Activated CD4-positive, alpha-beta T cell treated with anti-CD3 and anti-CD28 coated beads, Interleukin-10, Interleukin-2, amounts not matched to agents 100 ng/mL and 50 ng/mL, durations not matched to agents 16 hours and 8 hours (primary cell): ENCODE measurements at places on chromosomes 4 and X.

GRCh38 chr4:86403575-86403974, 43.7 kb upstream of the MAPK10 start:
- DNase-seq: no peak

DNA sequence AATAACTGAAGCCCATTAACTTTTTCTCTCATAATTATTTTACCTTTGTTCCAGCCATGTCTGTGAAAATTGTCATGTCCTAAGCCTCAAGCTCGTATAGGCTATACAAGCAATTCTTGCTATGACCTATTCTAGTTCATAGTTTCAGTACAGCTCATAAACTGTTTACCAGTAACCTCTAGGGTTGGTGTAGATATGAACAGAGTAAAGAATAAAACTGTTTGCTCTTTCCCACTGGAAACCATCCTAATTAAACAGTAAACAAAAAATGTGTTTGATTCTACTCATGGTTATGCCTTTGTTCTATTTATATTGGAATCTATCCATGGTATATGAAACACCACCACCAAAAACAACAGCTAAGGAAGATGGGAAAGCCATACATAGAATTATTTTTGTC, 1444.0 kb upstream of the PCDH7 start:
- DNase-seq: no peak

DNA sequence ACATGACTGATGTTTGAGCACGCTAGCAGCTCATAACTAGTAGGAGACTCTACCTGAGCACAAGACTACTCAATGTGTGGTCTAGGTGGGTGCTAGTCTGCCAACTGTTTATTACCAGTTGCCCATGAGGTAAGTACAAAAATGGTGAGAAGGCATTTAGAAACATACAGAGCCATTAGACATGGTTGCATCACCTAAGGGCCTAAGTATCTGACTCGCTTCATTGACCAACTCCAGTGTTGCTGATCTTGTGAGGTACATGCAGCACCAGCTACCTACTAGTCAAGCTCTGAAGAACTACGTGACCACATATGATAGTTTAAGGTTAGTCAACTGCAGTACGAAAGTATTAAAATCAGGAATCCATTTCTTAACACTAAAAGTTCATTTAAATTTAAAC, 39.9 kb downstream of the APBB2 start:
- no peak for DNase-seq

- DNase-seq: no peak
These were observed 47.4 kb upstream of the VEGFC start for GRCh38 chr4:176840166-176840565.

DNA sequence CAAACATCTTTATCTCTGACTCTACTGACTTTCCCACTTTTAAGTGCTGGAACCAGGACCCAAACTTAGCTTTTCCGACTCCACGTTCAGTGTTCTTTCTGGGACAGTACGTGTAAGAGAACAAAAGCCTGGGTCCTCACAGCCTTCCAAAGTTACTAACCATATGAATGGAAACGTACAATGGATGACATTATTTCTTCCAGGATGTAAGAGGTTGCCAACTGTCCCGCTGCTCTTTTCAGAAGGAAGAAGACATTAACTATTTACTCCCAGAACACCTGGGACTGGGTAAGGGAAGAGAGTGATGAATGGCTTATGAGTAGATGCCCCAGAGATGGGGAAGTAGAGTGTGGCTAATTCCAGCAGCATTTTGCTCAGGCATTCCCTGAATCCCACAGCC, 114.7 kb downstream of the TRAPPC11 start:
- DNase-seq: no peak

- DNase-seq: no peak
These were observed 32.3 kb upstream of the AFAP1 start for GRCh38 chr4:7971881-7972500.

- no peak for DNase-seq
These were observed 1672.7 kb upstream of the PCDH7 start for GRCh38 chr4:29047341-29048041.

- no peak for DNase-seq
These were observed 1718.8 kb upstream of the PCDH10 start for GRCh38 chr4:131430302-131430701.

GRCh38 chrX:110321670-110322069, 3.8 kb upstream of the AMMECR1 start:
- no peak for DNase-seq

DNA sequence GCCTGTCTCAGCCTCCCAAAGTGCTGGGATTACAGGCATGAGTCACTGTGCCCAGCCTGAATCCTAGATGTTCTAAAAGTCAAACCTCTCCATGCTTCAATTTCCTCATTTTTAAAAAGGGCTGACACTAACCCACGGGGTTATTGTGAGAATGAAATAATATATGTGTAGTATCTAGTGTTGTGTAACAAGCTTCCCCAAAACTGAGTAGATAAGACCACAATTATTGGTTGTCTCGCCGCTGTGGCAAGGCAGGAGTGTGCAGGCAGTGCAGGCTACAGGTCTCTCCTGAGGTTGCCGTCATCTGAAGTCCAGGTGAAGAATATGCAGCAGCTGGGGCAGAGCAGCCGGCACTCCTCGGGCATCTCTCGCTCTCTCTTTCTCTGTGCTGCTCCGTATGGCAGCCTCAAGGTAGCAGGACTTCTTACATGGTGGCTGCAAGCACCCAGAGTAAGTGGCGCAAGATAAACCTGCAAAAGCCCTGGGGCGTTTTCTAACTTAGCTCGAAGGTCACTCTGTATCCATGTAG, 30.9 kb downstream of the RAB33B start:
- DNase-seq: no peak

- DNase-seq: peak; percentile 14
These were observed 34.7 kb downstream of the ADD1 start for GRCh38 chr4:2878346-2878745.

GRCh38 chr4:74370912-74371311, 6.0 kb downstream of the EREG start:
- DNase-seq: peak; percentile 53

DNA sequence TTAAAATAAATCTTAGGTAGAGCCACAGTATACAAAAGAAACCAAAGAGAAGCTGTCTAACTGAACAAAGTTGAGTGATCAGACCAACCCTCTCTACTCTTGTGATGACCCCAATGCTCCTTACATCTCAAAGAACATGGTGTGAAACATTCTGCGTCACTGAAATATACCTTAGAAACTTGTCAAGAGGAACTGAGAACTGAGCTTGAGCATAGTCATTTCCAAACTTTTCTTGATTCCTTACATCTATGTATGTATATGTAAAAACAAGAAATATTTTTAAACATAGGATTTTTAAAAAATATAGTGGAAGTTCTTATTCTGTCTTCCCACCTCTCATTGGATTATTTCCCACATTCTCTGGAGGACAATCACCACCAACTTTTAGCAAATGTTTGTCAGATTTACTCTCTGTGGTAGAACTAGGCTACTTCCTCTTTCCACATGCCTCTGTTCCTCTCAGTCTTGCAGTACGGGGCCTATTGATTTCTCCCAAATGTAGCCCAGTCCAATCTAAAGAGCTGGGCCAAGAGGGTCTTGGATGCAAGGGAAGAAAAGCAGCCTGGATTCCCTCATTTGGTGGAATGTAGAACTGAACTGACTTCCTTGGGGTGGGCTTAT, 98.2 kb upstream of the HHIP start:
- DNase-seq: no peak

- DNase-seq: peak; percentile 26
These were observed 8.5 kb upstream of the LHFPL1 start for GRCh38 chrX:112688242-112688641.

GRCh38 chr4:58254291-58254690, 1144.1 kb upstream of the IGFBP7 start:
- DNase-seq: no peak

DNA sequence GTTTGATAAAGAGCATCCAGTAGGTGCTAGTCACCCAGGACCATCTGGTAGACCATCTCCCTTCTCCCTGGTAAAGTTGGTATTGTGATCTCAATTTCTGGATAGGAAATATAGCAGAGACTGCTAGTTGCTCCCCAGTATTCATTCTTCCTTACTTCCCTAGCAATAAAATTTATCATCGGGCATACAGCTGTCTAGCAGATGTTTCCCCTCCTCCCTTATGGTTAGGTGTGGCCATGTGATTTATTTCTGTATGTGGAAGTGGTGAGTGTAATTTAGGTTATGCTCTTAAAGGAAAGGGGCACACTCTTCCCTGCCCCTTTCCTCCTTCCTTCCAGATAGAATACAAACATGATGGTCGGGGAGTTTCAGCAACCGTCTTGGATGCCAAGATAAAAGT, 12.3 kb upstream of the KCND1 start:
- DNase-seq: no peak

DNA sequence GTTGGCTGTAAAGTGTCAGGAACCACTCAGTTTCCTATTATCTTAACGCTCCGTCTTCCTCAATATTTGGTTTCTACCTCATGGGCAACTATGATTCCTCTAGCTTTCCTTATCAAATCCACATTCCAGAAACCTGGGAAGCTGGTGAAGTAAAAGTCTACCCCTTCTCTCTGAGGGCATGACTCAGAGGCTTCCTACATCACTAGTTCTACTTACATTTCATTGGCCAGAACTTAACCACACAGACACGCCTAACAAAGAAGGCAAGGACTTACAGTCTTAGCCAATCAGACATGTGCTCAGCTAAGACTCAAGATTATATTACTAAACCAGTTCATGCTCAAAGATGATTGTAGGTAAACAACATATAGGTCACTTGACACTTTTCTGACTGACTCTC, 30.4 kb downstream of the COX7B2 start:
- DNase-seq: no peak

GRCh38 chrX:116276261-116276660, 105.7 kb downstream of the AGTR2 start:
- no peak for DNase-seq

- no peak for DNase-seq
These were observed 706.6 kb downstream of the PCDH19 start for GRCh38 chrX:99703473-99703872.

DNA sequence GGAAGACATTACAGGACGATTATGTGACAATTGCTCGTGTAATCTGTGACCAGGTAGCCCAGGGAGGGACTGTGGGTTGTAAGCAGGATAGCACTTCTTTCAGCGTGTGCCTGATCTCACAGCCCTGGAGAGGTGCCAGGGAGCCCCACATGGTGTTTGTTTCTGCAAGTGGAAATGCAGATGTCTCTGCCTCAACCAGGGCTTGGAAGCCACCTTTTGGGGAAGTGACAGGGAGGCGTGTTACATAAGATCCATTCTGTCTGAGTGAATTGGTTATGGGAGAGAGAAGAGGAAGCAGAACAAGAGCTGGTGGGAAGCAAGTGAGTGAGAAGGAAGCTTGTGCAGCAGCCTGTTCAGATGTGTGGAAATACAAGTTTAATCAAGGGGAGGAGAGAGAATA, 104.5 kb upstream of the GATB start:
- no peak for DNase-seq

- no peak for DNase-seq
These were observed 1738.8 kb upstream of the IGFBP7 start for GRCh38 chr4:58849026-58849425.

GRCh38 chr4:158605393-158605792, 66.3 kb downstream of the C4orf46 start:
- no peak for DNase-seq

- DNase-seq: no peak
These were observed 2.4 kb downstream of the KCTD8 start for GRCh38 chr4:44446191-44446590.

- DNase-seq: no peak
These were observed 317.2 kb downstream of the DHX15 start for GRCh38 chr4:24266951-24267722.

- peak; percentile 28 for DNase-seq
These were observed 12.4 kb upstream of the NAP1L5 start for GRCh38 chr4:88709989-88710388.

DNA sequence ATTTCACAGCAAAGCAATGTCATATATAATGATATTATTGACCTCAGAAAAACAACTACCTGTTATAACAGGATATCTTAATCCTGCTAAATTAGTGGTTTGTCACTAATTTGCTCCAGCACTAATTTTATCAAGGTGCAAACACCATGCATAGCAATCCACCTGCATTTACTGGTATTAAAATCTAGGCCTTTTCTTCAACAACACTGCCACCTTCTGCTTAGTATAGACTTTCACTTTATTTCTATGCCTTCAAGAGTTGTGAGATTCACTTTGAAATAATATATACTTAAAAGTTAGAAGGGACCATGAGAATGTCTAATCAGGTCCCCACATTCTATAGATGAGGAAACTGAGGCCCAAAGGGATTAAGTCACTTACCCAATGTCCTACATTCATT, 82.1 kb upstream of the IQCM start:
- peak; percentile 4 for DNase-seq

DNA sequence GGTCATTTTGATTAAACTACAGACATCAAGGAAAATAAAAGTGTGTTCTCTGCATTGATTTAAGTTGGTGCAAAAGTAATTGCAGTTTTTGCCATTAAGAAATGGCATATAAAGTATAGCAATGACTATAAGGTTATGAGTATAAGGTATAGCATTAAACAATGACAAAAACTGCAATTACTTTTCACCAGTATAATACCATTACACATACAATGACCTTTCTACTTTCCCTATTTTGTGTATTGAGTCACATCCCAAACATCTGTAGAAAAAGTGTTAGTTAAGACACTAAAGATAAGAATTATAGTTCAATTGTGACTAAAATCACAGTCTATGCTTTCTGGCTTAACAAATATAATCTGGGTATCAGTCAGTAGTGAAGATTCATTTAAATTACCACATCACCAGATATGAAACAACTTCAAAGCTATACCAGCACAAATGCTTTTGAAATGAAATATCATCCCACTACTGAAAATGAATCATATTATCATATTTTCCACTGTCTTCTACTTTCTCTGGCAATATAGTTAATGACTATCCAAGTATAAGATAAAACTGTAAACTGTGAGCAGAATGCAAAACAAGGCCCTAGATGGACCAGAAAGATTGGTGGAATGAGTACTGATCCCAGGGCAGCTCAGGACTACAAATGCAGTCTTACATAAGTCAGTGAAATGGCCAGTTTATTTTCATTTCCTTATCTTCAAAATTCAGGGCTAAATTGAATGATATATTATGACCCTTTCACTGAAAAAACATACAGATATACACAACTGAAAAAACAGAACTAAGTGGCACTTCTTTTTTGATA, 241.1 kb downstream of the ANTXR2 start:
- peak; percentile 45 for DNase-seq

DNA sequence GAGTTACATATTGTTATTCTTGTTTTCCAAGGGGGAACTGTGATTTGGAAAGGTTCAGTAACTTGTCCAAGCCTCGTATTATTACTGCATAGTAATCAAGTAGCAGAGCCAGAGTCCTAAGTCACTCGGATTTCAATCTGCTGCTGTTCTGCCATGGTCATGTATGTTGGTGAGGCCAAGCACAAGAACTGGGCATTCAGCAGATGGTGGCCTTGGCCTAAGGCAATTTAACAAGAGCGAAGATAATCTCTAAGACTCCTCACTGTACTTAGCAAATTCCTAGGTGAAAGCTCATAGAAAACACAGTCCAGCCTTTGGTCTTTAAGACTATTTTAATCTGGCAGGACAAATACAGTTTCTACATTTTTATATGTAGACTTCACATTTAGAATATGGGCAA, 64.8 kb downstream of the NDST3 start:
- DNase-seq: no peak
